ENCODE measurements at places on chromosomes 6 and 20.

DNA sequence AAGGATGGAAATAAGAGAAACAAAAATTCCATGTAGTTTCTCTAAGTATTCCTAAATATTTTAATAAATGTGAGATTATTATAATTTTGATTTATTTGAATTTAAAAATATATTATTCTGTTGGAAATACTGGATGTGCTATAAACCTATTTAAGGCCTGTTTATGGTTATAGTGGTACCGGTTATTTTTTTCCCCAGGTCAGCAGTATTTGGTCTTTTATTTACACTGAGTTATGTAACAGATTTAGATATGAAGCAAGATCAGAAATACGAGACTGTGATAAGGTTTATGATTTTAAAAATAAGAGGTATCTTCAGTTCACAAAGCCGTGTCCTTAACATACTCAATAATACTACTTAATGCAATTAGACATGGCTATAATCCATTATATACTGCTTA, 634.3 kb upstream of the POU3F2 start:
- no peak for DNase-seq

- no peak for DNase-seq
Measured at GRCh38 chr6:34912715-34913464, 23.8 kb downstream of the ANKS1A start.

DNA sequence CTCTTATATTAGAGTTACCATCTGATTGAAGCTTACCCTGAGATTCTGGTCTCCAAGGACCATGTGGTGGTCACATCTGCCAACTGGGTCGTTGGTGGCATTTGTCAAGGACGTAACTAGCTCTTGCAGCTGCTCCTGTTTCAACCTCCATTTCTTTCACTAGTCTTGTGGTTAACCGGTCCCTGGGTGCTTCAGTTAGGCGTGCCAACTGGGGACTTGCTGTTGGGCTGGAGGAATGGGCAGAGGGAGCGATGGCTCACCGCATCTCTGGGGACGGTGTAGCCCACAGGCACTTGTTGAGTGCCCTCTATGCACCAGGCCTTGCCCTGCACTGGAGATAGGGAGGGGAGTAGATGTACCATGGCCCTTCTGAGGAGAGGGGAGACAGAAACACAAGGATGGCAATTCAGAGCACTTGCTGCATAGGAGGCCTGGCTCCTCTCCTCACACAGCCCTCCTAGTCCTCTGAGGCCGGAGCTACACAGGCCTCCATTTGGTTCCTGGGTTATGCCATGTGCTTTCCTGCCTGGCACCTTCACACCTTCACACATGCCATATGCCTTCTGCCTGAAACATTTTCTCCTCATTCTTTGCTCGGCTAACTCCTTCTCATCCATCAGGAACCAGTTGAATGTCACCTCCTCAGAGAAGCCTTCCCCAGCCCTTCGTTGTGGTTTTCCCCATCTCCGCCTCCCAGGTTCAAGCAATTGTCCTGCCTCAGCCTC, 20.0 kb upstream of the ASXL1 start:
- DNase-seq, result no peak

DNA sequence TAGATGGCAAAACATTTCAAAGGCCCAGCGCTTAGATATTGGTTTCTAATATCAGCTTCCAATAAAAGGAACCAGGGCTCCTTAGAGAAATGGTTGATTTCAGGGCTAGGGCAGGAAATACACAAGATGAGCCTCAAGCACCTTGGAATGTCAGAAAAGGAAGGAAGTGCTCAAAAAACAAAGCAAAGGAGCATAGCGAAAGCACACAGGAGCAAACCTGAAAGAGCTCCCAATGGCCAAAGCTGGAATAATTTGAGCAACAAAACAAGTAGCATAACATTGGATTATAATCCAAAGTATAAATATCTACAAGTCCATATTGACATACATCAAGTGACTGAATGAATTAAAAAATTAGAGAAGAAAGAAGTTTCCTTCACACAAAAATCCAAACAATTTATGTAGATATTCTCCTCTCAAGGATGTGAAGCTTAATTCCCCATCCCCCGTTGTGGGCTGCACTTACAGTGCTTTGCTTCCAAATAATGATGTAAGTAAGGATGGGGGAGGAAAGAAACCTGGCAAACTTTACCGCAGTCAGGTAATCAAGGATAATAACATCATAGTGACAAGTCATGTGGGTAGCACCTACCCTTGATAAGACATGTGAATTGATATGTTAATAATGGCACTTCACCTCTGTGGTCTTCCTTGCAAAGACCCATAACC, 132.9 kb upstream of the DST start:
- DNase-seq, result no peak

DNA sequence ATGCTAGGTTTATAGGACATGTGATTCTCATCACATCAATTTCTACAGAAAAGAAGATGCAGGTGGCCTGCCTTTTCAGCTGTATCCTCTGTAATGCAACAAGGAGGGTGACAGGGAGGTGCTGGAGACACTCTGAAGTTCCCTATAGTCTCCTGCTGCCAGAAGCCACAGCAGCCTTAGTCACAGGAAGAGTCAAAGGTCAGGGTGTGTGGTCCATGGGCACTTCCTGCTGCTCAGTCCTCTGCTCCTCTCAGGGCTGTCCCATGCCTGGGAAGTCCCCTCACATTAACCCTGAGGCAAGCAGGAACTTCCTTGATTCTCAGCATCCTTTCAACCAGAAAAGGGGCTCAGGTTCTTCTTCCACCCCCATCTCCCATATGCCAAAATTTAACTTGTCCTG, 144.8 kb upstream of the FOXA2 start:
- no peak for DNase-seq

DNA sequence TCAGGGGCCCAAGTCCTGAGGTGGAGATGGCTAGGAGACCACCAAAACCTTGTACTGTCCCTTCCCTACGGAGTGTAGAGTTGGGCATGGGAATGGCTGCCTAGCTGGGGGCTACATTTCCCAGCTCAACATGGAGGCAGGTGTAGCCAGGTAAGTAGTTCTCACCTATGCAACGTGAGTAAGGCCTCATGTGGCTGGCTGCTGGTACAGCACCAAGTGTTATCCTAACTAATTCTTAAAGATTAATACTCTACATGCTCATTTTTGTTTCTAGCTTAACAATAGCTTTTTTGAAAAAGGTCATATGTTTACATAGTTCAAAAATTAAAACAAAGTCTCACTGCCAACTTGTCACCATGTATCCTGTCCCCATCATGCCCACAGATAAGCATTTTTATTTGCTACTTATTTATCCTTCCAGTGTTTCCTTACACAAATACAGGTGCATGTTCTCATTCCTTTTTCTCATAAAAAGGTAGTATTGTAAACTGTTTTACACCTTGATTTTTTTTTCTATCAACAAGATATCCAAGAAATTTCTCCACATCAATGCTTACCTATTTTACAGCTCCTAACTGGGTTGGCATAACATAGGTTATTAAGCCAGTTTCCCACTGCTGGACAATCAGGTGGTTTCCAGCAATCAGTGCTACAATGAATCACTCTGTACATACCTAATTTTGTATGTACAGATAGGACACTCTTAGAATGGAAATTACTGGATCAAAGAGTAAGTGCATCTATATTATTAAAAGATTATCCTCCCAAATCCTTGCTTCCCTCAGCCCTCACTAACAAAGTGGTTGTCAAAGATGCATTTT, 25.5 kb downstream of the ABHD12 start:
- DNase-seq, result no peak

- DNase-seq, result peak; percentile 26
Measured at GRCh38 chr20:33791959-33792597, 19.1 kb upstream of the CHMP4B start.

DNA sequence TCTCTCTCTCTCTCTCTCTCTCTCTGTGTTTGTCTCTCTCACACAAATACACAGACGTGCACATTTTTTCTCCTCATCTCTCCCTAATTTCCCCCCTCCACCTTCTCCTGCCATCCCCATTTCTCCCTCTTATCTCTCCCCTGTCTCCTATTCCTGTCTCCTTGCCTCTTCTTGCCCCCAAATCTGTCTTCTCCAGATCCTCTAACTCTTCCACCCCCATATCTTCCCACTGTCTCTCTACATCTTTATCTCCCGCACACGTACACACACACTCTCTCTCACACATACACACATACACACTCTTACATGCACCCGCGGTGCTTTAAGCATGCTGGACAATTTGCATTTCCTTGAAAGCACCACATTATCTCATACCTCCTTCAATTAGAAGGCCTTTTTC, 15.9 kb downstream of the KIZ start:
- no peak for DNase-seq

- no peak for DNase-seq
Measured at GRCh38 chr6:90656325-90656724, 69.5 kb upstream of the MAP3K7 start.

GRCh38 chr6:131807644-131808459, at the start of gene ENPP1:
TSS of gene ENPP1 (plus strand) at chr6:131808020. CDS start at chr6:131808036, 16 bp downstream.
- peak; percentile 18 for DNase-seq

GRCh38 chr6:83883240-83883639, 23.8 kb downstream of the CYB5R4 start:
- no peak for DNase-seq

GRCh38 chr6:53734473-53735299, 60.1 kb upstream of the LRRC1 start:
- DNase-seq, result no peak

DNA sequence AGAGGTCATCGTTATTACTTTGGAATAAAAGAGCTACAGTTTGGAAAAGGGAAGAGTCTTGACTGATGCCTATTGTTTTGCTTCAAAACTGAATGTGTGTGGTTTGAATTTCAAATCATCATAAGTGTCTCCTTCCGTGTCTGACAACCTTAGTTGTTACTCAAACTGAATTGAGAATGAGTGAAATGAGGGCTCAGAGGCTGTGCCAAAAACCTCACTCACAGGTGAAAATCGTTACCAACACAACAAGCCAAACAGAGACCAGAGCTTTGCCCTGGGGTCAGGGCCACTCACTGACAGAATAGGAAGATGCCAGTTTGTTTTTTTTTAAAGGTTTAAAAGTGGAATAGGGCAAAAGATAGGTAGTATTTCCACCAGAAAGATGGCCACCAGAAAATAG, 15.2 kb upstream of the SIRT5 start:
- DNase-seq, result no peak

GRCh38 chr6:83042467-83043053, 23.1 kb downstream of the UBE3D start:
- DNase-seq, result no peak

DNA sequence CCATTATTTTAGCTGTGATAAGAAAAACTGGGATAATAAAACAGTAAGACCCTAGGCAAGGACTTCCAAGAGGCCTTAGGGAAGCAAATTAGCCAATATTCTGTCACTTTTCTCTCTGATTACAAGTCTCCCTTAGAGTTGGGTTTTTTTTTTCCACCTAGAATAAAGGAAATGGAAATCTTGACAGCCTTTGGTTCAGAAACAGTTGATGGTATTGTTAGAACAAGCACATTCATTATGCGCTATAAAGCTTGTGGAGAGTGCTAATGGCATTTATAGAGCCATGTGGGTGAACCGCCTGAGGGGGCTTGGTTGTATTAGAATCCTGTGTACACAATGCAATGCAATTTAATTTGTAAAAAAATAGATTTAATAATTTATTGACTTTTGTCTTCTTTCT, 88.9 kb upstream of the OGFRL1 start:
- DNase-seq, result no peak

- DNase-seq, result no peak
Measured at GRCh38 chr6:83047065-83047754, 18.4 kb downstream of the UBE3D start.

- no peak for DNase-seq
Measured at GRCh38 chr6:41654151-41654697, 16.0 kb downstream of the MDFI start.

- no peak for DNase-seq
Measured at GRCh38 chr6:69696273-69696672, 100.5 kb downstream of the LMBRD1 start.

GRCh38 chr20:64237316-64237715, 18.2 kb upstream of the PCMTD2 start:
- DNase-seq, result no peak

DNA sequence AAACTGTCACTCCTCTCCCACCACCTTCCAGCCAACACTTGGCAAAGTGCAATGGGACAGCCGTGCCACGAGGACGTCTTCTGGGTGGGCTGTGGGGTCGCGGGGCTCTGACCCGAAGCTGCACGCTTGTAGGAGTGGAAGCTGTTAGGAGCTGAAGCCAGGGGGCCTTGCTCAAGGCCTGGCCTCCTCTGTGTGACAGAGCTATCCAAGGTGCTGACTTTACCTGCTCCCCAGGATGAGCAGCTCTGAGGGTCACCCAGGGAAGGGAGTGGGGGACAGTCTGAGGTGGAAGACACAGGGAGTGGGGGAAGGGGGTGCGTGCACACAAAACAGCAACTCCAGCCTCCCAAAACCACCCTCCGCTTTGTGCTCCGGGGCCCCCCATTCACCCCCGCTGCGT, 17.5 kb upstream of the CHRNA4 start:
- DNase-seq, result no peak

GRCh38 chr6:32105433-32105832, 3.7 kb downstream of the TNXB start:
- no peak for DNase-seq

GRCh38 chr6:3541006-3541585, 84.2 kb upstream of the SLC22A23 start:
- DNase-seq, result no peak

DNA sequence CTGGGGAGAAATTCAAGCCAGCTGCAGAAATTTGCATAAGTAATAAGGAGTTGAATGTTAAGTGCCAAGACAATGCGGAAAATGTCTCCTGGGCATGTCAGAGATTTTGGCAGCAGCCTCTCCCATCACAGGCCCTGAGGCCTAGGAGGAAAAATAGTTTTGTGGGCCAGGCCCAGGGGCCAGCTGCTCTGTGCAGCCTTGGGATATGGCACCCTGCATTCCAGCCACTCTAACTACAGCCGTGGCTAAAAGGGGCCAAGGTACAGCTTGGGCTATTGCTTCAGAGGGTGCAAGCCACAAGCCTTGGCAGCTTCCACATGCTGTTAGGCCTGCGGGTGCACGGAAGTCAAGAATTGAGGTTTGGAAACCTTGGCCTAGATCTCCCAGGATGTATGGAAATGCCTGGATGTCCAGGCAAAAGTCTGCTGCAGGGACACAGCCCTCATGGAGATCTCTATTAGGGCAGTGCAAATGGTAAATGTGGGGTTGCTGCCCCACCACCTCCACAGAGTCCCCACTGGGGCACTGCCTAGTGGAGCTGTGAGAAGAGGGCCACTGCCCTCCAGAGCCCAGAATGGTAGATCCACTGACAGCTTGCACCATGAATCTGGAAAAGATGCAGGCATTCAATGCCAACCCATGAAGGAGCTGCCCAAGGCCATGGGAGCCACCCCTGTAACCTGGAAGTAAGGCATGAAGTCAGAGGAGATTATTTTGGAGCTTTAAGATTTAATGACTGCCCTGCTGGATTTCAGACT, 126.5 kb downstream of the DTNBP1 start:
- DNase-seq, result no peak

GRCh38 chr6:149888093-149888492, 9.8 kb downstream of the RAET1E start:
- no peak for DNase-seq

DNA sequence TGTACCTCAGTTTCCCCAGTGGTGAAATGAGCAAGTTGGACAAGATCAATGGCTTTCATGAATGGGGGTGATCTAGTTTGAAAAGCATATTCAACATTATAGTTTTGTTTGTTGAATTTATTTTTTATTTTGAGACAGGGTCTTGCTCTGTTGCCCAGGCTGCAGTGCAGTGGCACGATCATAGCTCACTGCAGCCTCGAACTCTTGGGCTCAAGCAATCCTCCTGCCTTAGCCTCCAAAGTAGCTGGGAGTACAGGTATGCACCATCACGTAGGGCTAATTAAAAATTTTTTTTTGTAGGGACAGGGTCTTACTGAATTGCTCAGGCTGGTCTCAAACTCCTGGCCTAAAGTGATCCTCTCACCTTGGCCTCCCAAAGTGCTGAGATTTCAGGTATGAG, 63.4 kb downstream of the CNBD2 start:
- DNase-seq, result no peak

Measured in stimulated activated CD4-positive, alpha-beta T cell treated with anti-CD3 and anti-CD28 coated beads, Interleukin-12 subunit alpha, Interleukin-12 subunit beta, amount 100 ng/mL, for 48 hours (primary cell).